ENCODE measurements at places on chromosomes 3 and 15.

DNA sequence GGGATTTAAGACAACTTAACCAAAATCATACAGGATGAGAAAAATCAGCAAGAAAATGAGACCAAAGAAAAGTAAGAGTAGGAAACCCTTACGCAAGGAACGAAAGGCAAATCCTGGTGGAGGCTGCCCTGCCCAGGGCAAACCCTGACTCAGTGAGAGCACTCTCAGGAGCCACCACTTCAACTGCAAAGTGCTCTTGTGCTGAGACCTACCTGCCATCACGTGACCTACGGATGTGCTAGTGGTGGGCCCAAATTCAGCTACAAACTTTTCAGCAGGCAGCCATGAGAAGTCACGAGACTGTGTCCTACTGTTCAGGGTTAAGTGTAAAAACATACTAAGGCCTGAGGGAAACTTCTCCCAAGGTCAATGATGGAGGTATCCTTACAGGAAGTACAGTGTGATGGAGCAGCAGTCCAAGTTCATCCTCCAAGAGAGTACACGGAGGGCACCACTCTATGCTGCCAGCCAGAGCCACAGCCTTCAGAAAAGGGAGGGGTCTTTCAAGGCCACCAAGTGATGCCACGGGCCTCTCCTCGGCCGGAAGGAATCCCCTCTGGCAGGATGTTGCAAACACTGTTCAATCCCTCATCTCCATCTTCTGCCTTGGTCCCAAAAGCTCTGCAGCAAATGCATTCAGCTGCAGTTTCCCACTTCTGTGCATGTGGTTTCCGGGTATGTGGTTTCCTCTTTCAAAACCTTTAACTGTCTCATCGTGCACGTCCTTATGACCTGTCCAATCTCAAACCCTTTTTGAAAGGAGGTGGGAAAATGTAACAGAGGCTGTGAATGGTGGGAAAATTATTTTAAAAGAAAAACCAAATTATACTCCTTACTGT lies 9.5 kb downstream of the CHSY1 start:
- no peak for DNase-seq

DNA sequence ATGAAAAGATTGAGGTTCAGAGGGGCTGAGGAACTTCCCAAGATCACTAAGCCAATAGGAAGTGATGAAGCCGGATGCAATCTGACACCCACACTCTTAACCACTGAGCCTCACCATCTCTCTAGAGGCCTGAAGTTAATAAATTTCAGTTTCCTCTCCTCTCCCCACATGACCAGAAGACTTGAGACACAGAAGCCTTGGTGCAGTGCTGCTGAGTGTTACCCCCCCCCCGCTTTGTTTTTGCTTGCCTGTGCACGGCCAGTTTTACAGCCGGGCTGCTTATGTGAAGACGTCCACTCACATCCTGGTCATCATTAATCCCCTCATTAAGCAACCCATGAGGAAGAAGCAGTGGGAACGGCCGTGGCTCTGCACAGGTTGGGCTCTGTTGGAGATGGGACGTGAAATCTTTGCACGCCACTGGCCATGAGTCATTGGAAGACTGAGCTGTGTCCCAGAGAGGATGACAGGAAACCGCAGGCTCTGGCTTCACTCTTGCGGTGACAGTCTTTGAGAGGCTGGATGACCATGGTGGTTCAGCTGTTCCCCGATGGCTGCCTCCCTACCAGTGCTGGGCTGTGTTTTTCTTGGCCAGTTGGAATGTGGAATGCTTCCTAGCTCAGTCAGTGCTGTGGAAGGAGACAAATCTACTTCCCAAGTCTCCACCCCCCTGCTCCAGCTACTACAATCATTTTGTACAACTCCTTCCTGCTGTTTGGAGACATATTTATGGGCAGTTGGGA lies 232.6 kb upstream of the LRTM1 start:
- DNase-seq: no peak

DNA sequence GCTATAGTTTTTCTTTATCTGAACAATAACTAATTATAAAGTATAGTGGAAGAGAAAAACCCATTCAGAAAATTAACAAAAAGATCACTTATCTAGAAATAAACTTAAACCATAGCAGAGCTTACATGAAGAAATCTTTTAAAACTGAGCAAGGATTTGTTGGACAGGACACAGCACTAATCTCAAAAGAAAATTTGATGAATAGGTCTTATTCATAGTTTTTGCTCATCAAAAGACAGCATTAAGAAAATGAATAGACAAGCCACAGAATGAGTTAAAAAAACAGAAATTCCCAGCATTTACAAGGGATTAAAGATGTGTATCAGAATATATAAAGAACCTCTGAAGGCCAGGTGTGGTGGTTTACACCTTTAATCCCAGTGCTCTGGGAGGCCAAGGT lies 29.5 kb downstream of the PIK3CA start:
- DNase-seq: no peak

- DNase-seq: no peak
Measured at GRCh38 chr3:160780245-160780644, 24.2 kb downstream of the PPM1L start.

GRCh38 chr15:48337607-48338006 lies 6.4 kb downstream of the DUT start:
- DNase-seq: no peak

DNA sequence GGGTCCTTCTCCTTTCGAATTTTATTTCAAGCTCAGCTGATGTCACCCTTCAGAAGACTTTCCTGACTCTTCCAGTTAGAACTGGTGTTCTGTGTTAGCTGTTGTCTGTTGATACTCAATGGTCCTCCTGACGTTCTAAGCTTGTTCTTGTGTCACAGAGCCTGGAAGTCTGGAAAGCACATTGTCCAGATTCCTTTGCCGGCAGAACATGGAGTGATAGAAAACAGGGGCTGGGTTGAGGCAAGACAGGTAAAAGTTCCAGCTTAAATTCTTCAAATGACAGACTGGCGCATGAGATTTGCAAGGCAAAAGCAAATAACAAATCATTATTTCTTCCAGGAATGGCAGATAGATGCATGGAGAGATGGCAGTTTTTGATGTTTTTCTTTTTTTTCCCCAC lies 102.0 kb upstream of the CLSTN2 start:
- DNase-seq: no peak

GRCh38 chr15:67838789-67839332 lies 984 bp downstream of the RNU6-1 start:
- DNase-seq: no peak

DNA sequence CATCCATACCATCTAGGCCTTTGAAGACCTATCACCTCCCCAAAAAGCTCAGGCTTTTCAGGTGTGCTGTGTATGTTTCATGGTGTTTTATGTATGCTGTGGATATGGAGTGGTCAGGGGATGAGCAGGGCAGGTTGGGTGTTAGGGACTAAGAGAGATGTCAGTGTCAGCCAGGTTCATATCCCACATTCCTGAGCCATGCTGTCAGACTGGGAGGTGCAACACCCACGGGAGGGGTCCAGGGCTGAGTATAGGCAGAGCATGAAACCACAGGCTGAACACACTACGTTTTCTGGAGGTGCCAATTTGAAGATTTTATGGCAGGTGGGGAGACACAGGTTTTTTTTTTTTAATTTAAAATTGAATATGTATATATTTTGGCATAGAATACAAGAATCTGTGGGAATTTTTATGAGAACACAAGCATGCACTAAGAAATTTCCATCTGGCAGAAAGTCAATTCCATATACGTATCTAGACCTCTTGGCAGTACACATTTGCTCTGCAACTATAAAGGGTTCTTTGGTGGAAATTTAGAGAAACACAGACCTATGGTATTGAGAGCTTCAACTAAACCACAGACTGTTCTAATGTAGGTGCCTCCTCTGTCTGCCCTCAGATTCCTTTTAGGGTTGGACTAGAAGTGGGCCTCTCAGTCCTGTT lies 101.9 kb upstream of the RNU6-1 start:
- no peak for DNase-seq

DNA sequence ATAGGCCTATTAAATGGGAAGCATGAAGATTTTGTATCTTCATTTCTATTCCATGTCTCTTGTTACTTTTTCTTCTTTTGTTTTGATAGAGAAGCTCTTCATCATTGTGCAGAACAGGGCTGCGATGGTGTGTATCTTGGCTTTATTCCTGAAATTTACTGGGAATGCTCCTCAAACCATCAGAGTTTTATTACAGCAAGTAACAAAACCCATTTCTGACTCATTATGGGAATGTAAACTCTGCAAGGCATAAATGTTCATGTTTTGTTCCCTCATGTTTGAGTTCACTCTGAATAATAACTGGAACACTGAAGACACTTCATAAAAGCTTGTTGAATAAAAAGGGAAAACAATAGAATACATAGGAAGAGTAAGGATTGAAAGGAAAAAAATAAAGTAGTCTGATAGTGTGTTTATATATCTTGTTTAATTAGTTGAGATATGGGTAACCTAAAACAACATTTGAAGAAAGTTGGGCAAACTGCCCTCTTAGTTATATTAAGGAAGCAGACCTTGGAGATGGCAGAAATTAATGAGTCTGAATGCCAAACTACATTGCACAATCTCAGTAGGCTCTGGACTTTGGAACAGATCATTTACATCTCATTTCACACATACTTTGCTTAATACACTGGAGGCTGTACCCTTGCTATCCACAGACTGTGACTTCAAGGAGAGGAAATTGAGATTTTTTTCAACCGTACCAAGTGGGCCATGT lies 521.5 kb downstream of the GRM7 start:
- no peak for DNase-seq

DNA sequence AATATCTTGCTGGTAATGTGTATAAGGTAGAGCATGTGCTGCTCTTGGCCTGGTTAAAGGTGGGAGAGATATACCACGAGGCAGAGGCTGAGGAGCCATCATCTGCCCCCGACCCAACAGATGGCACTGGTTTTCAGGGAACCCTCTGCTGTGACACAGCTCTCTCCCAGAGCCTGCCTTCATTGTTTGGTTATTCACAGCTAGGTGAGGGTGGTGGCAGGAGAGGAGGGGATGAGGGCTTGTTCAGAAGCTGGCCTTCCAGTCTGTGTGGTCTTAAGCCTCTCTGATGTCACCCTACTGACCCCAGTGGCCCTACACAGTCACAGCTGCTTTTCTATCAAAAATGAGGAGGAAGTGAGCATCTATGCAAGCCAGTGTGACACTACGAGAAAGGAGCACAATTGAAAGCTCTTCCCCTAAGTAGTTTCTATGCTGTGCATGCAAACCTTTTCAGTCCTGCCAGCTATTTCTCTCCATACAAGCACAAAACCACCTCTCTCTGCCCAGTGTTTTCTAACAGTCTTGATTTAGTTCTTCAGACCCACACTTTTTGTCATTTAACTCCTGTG lies 258.4 kb upstream of the AGTR1 start:
- DNase-seq: no peak

DNA sequence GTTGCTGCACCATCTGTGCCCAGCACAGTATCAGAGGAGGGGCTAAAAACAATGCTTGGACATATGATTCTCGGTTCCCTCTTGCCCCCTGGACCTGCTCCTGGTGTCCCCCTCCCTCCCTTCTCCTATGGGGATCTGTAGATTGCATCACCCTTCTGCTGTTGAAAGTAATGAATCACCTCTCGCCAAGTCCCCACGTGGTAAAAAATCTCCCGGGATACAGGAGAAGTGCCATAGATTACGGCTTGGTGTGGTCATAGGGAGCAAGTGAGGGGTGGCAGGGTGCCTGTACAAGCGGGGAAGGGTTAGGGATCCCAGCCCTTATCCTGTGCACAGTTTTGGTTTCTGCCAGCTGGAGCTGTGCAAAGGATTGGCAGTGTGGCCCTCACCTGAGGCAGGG lies 37.7 kb downstream of the AMOTL2 start:
- no peak for DNase-seq

- DNase-seq: no peak
Measured at GRCh38 chr3:111476701-111477100, 65.3 kb upstream of the CD96 start.

- DNase-seq: no peak
Measured at GRCh38 chr15:86256628-86257027, 177.0 kb downstream of the AGBL1 start.

DNA sequence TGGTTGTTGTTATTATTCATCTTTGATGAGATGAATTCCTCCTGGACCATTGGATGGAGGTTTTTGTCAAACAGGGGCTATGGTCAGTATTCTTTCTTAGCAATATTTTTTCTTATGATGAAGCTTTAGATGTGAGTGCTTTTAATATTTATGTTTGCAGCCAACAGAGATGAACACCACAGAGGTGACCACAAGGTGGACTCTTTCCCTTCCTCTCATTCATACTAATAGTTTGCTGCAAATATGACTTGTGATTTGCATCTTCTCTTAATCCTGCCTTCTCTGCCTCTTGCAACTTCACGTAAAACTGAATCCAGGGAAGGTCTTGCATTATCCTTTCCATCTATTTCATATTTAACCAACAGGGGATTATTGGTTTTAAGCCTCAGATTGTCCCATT lies 473.1 kb upstream of the UBE2E2 start:
- DNase-seq: no peak

DNA sequence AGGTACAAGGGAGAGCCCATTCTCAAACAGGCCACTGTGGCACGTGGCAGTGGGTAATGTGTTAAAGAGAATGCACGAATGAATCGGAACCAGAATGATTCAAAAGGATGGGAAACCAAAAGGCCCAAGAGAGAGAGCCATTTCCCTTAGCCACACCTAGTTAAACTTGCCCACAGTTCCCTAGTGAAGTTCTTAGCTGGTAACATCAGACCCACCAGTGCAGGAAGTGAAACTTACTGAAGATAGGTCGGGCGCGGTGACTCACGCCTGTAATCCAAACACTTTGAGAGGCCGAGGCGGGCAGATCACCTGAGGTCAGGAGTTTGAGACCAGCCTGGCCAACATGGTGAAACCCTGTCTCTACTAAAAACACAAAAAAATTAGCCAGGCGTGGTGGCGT lies 97.1 kb downstream of the MEX3B start:
- DNase-seq: no peak

DNA sequence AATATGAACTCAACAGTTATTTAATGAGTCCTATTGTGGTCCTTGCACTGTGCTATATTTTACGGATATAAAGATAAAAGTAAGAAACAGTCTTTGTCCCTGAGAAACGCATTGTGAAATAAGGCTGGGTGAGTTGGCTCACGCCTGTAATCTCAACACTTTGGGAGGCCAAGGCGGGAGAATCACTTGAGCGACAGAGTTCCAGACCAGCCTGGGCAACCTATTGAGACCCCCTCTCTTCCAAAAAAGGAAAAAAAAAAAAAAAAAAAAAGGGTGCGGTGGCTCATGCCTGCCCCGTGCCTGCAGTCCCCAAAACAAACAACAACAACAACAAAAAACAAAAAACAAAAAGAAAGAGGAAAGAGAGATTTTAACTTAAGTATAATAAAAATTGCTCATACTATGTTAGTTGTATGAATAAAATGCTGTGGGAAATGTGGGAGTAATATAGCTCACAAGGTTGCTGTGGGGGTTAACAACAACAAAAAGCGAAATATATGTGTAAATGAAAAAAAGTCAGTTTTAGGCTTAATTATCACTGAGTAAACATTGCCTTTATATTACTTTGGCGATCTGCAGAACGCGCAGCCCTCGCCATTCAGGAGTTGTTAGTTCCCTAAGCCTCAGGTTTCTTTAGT lies 461 bp upstream of the FNDC3B start:
- DNase-seq: no peak

GRCh38 chr15:95644100-95644875 lies 686.2 kb upstream of the NR2F2 start:
- DNase-seq: no peak

DNA sequence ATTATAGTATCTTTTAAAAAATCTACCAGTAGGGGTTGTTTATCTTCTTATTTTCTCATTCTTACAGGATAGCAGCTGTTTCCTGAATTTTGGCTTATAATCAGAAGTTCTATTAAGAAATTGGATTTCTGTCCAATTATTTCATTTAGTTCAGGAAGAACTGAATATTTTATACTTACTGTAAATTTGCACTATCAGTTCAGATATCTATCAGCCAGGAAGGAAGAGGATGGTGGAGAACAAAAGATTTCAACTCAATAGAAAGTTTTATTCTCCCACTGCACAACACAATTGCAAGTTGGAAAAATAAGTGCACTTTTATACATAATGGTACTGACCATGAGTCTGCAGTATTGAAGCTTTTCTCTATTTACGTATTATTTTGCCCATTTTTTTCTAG lies 400.9 kb downstream of the PLOD2 start:
- no peak for DNase-seq
